Renal cortex interstitium (tissue), 15 donors: ENCODE measurements at places on chromosomes 4 and X. TPM values are rescaled to one million over a fixed set of nuclear protein-coding genes. Genes with fewer than 3 reads are reported as not detected.

- DNase-seq = peak; percentile 49
These were observed 96.4 kb upstream of the DDIT4L start for GRCh38 chr4:100286636-100287035.

- no peak for DNase-seq
These were observed 213.4 kb upstream of the LNX1 start for GRCh38 chr4:53804719-53805118.

PRDM8 gene
- 1.7 TPM for polyA plus RNA-seq

FAM236B gene
- polyA plus RNA-seq = not detected
